ENCODE measurements at places on chromosomes 6 and 20. TPM values are rescaled to one million over a fixed set of nuclear protein-coding genes. Genes with fewer than 3 reads are reported as not detected.
A peak's percentile ranks its signal among the peaks of the same experiment; 100 is the strongest.

The CTAGE9 gene
- not detected for total RNA-seq

The SEMG1 gene
- total RNA-seq, result not detected

The PTGIS gene
- total RNA-seq, result not detected

The SLC25A27 gene
- 0.54 TPM for total RNA-seq

The MMUT gene
- 8.2 TPM for total RNA-seq

The GNRH2 gene
- 1.9 TPM for total RNA-seq

The SDCBP2 gene
- total RNA-seq, result 1.2 TPM

The COL12A1 gene
- 0.37 TPM for total RNA-seq

- H3K27ac ChIP-seq, result no peak overlapping the region
- H3K36me3 ChIP-seq, result no peaks in the 10 kb centered on the region
- H3K4me3 ChIP-seq, result no peak overlapping the region
- no peaks in the 10 kb centered on the region for H3K27me3 ChIP-seq
- no peak for DNase-seq
- no peaks in the 10 kb centered on the region for H3K4me1 ChIP-seq
Measured at GRCh38 chr6:51382847-51383246, 564.2 kb downstream of the TFAP2B start.

- H3K4me3 ChIP-seq, result no peak overlapping the region
- H3K36me3 ChIP-seq, result no peaks in the 10 kb centered on the region
- H3K27me3 ChIP-seq, result no peaks in the 10 kb centered on the region
- H3K4me1 ChIP-seq, result no peaks in the 10 kb centered on the region
Measured at GRCh38 chr6:141922898-141923297, 209.8 kb upstream of the GJE1 start.

DNA sequence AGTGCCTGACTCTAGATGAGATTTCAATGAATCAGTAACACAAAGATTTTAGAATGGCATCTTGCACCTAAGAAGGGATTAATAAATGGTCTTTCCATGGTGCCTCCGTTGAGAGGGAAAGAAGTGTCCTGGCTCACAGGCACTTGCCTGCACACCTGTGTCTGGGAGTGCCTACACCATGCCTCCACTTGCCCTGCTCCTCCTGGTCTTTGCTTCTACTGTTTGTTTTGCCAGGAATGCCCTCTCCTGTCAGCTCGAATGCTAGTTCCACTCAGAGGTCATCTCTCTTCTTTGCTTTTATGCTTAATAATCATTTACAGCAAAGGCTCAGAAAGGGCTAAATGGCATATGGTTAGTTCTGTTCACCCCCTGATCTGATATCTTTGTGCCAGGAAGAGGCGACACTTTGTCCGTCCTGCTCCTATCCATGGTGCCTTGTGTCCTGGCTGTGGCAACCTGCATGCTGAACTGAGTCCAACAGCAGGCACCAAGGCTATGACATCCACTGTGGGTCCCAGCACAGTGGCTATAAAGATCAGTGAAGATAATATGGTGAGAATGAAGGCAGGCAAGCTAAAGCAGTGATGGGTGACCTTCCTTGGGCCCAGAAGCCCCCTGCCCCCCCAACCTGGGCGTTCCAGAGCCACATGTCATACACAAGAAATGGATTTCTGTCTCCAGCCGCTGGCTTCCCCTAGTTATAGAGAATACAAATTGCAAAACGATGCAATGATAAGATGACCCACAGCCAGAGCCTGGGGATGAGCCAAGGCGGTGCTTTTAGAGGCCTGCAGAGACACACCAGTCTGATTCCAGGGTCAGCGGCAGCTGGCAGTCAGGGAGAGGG is 1.4 kb downstream of the C6orf132 start:
- no peaks in the 10 kb centered on the region for H3K36me3 ChIP-seq
- peaks cover 10% of the 10 kb centered on the region for H3K4me1 ChIP-seq
- peaks cover 8% of the 10 kb centered on the region for H3K27me3 ChIP-seq
- no peak for DNase-seq
- H3K4me3 ChIP-seq, result no peak overlapping the region

DNA sequence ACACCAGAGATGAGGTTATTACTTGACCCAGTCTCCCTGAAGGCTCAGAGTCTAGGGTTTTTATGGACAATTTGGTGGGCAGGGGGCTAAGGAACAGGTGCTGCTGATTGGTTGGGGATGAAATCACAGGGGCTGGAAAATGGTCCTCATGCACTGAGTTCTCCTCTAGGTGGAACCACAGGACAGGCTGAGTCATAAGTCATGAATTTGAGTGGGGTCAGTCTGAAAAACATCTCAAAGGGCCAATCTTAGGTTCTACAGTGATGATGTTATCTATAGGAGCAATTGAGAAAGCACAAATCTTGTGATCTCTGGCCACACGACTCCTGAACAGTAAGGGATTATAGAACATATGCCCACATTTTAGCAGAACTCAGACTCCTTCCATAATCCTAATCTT is 5.9 kb upstream of the MRS2 start:
- H3K4me1 ChIP-seq, result no peaks in the 10 kb centered on the region
- no peak overlapping the region for H3K27ac ChIP-seq
- no peak overlapping the region for H3K4me3 ChIP-seq
- H3K27me3 ChIP-seq, result peaks cover 17% of the 10 kb centered on the region

DNA sequence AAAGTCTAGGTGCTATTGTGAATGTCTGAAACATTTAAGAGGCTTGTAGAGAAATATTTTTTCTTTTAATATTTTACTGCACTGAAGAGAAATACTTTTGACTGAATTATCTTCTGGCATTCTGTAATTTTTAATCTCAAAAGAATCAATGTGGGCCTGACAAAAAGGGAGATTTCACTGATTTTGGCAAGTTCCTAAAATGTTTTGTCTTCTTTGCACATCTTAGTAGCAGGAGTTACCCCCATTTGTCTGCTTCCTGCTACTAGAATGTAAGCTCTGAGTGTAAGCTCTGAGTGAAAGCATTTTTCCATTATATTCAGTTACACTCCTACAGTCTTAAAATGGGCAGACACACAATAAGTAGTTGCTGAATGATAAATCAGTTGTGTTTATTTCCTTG is 31.1 kb downstream of the HDAC2 start:
- H3K27me3 ChIP-seq, result no peaks in the 10 kb centered on the region
- H3K27ac ChIP-seq, result no peak overlapping the region
- no peak for DNase-seq
- no peak overlapping the region for H3K4me3 ChIP-seq
- peaks cover 53% of the 10 kb centered on the region for H3K36me3 ChIP-seq

GRCh38 chr6:20269181-20269580 is 56.9 kb upstream of the MBOAT1 start:
- DNase-seq, result no peak
- H3K36me3 ChIP-seq, result no peaks in the 10 kb centered on the region
- no peaks in the 10 kb centered on the region for H3K27me3 ChIP-seq
- no peaks in the 10 kb centered on the region for H3K4me1 ChIP-seq
- H3K27ac ChIP-seq, result no peak overlapping the region

- DNase-seq, result no peak
- no peaks in the 10 kb centered on the region for H3K27me3 ChIP-seq
- no peaks in the 10 kb centered on the region for H3K36me3 ChIP-seq
- no peak within 1 kb of the TSS for H3K4me3 ChIP-seq
Measured at GRCh38 chr6:54308289-54308985, at the start of gene TINAG. TINAG (plus strand) TSS chr6:54308441; CDS start chr6:54308551, 110 bp downstream.

DNA sequence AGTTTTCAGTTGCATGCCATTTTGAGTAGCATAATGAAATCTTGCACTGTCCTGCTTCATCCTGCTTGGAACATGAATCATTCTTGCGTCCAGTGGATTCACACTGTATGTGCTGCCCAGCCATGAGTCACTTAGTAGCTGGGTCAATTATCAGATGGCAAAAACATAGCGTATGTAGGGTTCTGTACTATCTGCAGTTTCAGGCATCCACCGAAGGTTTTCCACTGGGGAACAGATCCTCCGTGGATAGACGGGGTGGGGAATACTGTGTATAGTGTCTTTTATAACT is 61.4 kb downstream of the IL22RA2 start:
- H3K27ac ChIP-seq, result no peak overlapping the region
- H3K36me3 ChIP-seq, result no peaks in the 10 kb centered on the region
- no peak overlapping the region for H3K4me3 ChIP-seq
- H3K27me3 ChIP-seq, result peaks cover 8% of the 10 kb centered on the region
- no peaks in the 10 kb centered on the region for H3K4me1 ChIP-seq
- no peak for DNase-seq

DNA sequence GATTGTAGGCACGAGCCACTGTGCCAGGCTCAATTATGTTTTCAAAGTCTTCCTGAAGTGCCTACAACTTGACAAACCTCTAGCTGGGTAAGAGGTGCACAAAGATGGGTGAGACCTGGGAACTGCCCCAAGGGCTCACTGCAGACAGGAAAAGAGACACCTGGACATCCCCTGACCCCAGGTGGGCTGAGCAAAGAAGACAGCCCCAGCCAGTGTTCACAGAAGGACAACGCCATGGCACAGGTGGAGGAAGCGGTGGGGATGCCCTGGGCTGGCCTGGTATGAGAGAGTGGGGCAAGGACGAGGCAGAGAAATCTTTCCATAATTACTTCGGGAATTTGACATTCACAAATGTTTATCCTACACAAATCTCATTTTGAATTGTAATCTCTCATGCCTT is 278.9 kb downstream of the SMOC2 start:
- no peaks in the 10 kb centered on the region for H3K36me3 ChIP-seq
- H3K4me1 ChIP-seq, result no peaks in the 10 kb centered on the region
- no peak for DNase-seq
- no peak overlapping the region for H3K4me3 ChIP-seq
- H3K27me3 ChIP-seq, result no peaks in the 10 kb centered on the region
- H3K27ac ChIP-seq, result no peak overlapping the region

DNA sequence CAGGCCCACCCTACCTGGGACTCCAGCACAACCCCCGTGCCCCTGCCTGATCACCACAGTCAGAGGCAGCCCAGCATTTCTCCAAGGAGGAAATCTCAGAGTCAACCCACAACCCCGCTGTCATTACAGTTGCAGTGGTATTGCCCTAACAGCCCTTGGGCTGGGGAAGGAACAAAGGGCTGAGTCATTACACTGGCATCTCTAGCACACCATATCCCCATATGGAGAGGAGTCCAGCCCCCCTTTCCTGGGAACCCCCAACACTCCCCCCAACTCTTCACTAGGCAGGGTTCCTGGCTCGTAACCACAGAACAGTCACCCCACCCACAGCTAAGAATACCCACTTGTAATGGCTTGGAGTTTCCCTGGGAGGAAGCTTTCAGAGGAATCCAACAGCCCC is 149.4 kb upstream of the OGFRL1 start:
- no peak for DNase-seq
- no peaks in the 10 kb centered on the region for H3K27me3 ChIP-seq
- no peak overlapping the region for H3K27ac ChIP-seq
- H3K4me3 ChIP-seq, result no peak overlapping the region
- H3K36me3 ChIP-seq, result no peaks in the 10 kb centered on the region

DNA sequence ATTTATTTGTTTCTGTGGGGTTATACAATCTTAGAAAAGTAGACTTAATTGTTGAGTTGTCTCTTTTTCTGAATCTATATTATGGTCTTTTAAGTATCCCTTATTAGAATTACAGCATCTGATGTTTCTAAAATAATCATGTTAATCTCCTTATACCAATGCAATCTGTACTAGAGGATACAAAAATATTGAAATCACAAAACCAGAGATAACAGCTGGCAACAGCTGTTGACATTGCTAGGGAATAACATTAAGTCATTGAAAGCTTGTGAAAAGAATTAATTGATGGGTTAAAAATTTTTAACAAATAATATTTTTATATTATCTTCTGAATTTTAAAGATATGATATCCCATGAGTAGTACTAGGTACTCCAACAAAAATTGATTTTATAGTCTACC is 162.6 kb downstream of the COL19A1 start:
- DNase-seq, result no peak
- no peak overlapping the region for H3K27ac ChIP-seq
- no peak overlapping the region for H3K4me3 ChIP-seq
- no peaks in the 10 kb centered on the region for H3K4me1 ChIP-seq
- H3K36me3 ChIP-seq, result no peaks in the 10 kb centered on the region
- no peaks in the 10 kb centered on the region for H3K27me3 ChIP-seq

- H3K27ac ChIP-seq, result peak overlapping the region; percentile 83
- peak; percentile 12 for DNase-seq
- H3K27me3 ChIP-seq, result no peaks in the 10 kb centered on the region
- peaks cover 14% of the 10 kb centered on the region for H3K36me3 ChIP-seq
- H3K4me1 ChIP-seq, result peaks cover 34% of the 10 kb centered on the region
- peak overlapping the region; percentile 26 for H3K4me3 ChIP-seq
Measured at GRCh38 chr20:62952968-62953838, 694 bp downstream of the SLC17A9 start.

GRCh38 chr20:10982692-10983091 is 308.9 kb upstream of the JAG1 start:
- no peak overlapping the region for H3K27ac ChIP-seq
- no peaks in the 10 kb centered on the region for H3K36me3 ChIP-seq
- no peaks in the 10 kb centered on the region for H3K4me1 ChIP-seq
- no peak overlapping the region for H3K4me3 ChIP-seq

DNA sequence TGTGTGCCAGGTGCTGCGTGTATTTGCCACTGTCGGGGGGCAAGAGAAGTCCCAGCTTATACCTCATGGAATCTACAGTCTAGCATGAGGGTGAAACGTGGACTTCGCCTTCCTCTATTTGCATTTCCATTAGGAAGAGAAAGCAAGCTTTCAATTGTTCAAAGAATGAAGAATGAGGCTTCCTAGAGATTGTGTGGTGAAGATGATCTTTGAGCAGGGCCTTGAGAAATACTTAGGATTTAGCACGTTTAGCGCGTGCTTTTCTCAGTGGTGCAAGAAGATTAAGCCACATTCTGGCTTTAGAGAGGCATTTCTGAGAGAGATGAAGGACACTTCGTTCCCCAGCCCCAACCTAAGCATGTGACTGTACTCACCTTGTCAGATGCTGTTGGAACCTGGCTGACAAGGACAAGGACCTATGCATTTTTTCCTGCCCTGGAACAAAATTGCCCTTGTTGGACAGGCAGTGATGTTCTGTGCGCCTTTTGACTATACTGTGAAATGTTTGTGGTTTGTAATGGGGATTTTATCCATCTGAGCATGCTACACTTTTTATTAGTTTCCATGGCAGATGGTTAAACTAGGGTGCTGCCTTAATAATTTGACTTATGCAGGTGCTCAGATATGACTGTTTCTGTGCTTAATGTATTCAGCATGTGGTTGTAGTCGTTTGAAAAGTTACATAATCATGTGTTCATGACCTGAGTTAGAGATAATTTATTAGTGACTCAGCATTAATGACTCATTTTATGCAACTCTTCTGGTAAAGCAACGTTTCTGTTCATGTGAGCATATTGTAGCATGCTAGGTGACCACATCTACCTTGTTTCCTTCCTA is 10.7 kb downstream of the TULP4 start:
- DNase-seq, result peak; percentile 39
- H3K36me3 ChIP-seq, result peaks cover 2% of the 10 kb centered on the region
- H3K4me3 ChIP-seq, result peak overlapping the region; percentile 43
- H3K27me3 ChIP-seq, result no peaks in the 10 kb centered on the region
